ENCODE measurements at places on chromosomes 7 and 10.
A peak's percentile ranks its signal among the peaks of the same experiment; 100 is the strongest.

DNA sequence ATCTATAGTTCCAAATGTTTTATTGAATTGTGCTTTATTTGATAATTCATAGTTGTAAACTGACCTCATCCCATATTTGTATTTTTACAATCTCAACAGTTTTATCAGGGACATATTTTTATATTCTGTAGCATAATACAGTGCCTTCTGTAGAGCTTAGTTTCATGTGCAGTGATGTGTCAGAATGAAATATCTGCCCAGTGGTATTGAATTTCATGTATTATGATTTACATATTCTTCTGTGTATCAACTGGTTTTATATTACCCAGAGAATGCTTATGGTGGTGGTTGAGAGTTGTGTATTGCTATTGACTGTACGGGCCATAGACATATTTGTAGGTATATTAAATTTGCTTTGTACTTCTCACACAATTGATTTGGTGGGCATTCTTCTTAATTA is 89.9 kb downstream of the KAT6B start:
- no peaks in the 10 kb centered on the region for H3K27me3 ChIP-seq
- peaks cover 9% of the 10 kb centered on the region for H3K4me1 ChIP-seq
- H3K36me3 ChIP-seq = no peaks in the 10 kb centered on the region
- H3K27ac ChIP-seq = no peak overlapping the region
- no peak for DNase-seq
- no peak overlapping the region for H3K4me3 ChIP-seq

DNA sequence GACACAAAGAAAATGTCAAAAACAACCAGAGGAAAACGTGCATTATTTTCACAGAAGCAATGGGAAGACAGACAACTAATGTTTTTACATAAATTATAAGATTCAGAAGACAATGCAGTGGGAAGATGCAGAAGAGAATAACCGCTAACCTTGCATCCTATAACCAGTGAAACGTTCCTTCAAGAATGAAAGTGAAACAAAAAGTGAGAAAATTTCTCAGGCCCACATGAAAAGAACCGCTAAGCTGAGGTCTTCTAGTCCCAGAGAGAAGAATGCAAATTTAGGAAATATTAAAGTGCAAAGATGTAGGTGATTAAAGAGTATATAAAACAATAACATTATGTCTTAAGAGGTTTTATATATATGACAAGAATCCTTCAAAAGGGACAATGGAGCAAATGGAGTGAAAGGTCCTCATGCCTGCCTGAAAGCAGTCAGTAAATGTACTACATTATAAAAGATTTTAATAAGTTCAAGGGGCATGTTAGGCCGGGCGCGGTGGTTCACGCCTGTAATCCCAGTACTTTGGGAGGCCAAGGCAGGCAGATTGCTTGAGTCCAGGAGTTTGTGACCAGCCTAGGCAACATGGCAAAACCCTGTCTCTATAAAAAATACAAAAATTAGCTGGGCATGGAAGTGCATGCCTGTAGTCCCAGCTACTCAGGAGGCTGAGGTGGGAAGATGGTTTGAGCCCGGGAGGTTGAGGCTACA is 43.1 kb upstream of the DDC start:
- peak; percentile 50 for DNase-seq
- H3K27ac ChIP-seq = no peak overlapping the region
- peaks cover 65% of the 10 kb centered on the region for H3K36me3 ChIP-seq

- no peaks in the 10 kb centered on the region for H3K36me3 ChIP-seq
- no peaks in the 10 kb centered on the region for H3K27me3 ChIP-seq
- H3K4me3 ChIP-seq = no peak overlapping the region
- H3K4me1 ChIP-seq = peaks cover 6% of the 10 kb centered on the region
- no peak overlapping the region for H3K27ac ChIP-seq
Measured at GRCh38 chr7:24764972-24765744, 7.9 kb upstream of the GSDME start.

GRCh38 chr10:133309720-133310398 is 1.1 kb downstream of the ZNF511 start:
- DNase-seq = no peak
- H3K27me3 ChIP-seq = no peaks in the 10 kb centered on the region
- no peaks in the 10 kb centered on the region for H3K36me3 ChIP-seq
- no peak overlapping the region for H3K4me3 ChIP-seq
- no peaks in the 10 kb centered on the region for H3K4me1 ChIP-seq
- H3K27ac ChIP-seq = peak overlapping the region; percentile 93

GRCh38 chr7:73717991-73718405 is 1.5 kb downstream of the STX1A start:
- no peaks in the 10 kb centered on the region for H3K27me3 ChIP-seq
- H3K4me3 ChIP-seq = no peak overlapping the region
- H3K27ac ChIP-seq = no peak overlapping the region
- no peak for DNase-seq
- H3K4me1 ChIP-seq = no peaks in the 10 kb centered on the region

GRCh38 chr10:122468307-122468925 is 7.1 kb downstream of the HTRA1 start:
- no peaks in the 10 kb centered on the region for H3K36me3 ChIP-seq
- no peaks in the 10 kb centered on the region for H3K27me3 ChIP-seq
- H3K4me1 ChIP-seq = peaks cover 44% of the 10 kb centered on the region
- H3K27ac ChIP-seq = peak overlapping the region; percentile 71
- DNase-seq = no peak

GRCh38 chr10:17092986-17093803 is 36.4 kb downstream of the CUBN start:
- H3K27me3 ChIP-seq = no peaks in the 10 kb centered on the region
- DNase-seq = no peak
- no peaks in the 10 kb centered on the region for H3K36me3 ChIP-seq
- no peak overlapping the region for H3K4me3 ChIP-seq
- H3K4me1 ChIP-seq = no peaks in the 10 kb centered on the region

GRCh38 chr7:93298671-93299070 is 66.5 kb downstream of the VPS50 start:
- no peaks in the 10 kb centered on the region for H3K27me3 ChIP-seq
- no peak for DNase-seq
- no peak overlapping the region for H3K4me3 ChIP-seq

DNA sequence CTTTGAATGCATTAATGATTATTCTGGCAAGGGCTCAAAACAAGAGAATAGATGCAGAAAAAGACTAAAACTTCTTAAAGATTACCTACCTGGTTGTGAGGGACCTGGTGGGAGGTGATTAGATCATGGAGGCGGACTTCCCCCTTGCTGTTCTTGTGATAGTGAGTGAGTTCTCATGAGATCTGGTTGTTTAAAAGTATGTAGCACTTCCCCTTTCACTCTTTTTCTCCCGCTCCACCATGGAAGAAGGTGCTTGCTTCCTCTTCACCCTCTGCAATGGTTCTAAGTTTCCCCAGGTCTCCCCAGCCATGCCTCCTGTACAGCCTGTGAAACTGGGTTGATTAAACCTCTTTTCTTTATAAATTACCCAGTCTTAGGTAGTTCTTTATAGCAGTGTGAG is 226.6 kb downstream of the ARHGAP12 start:
- H3K27ac ChIP-seq = peak overlapping the region; percentile 94
- H3K4me3 ChIP-seq = no peak overlapping the region
- DNase-seq = no peak
- peaks cover 76% of the 10 kb centered on the region for H3K4me1 ChIP-seq
- no peaks in the 10 kb centered on the region for H3K36me3 ChIP-seq
